ENCODE measurements at places on chromosomes 11 and 22.

- DNase-seq, result no peak
Measured at GRCh38 chr11:113373306-113373705, 14.3 kb upstream of the ANKK1 start.

DNA sequence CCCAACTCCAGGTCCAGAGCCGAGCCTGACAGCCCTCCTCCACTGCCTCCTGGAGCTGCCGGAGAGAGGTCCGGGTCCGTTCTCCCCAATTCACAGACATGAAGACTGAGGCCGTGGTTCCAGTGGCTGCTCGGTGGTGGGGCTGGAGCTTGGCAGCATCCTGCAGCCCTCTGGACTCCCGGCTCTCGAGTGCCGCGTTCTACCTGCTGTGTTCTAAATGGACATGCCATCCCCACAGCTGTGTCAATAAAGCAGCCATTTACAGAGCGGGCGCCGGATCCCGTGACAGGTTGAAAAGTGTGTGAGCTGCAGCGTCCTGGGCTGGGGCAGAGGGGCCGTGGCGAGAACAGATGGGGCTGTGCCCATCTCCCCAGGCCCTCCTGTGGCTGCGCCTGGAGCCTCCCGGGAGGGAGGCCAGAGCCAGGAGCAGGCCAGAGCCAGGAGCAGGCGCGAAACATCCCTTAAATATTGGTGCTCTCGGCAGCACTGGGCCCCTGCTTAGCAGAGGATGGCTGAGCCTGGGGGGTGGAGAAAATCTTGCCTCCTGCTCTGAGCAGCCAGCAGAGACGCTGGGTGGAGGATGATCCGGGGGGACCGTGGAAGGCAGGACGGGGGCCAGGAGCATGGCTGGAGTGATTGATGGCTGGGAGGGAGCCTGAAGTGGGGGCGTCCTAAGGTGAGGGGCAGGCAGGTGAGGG, 46.2 kb downstream of the FLRT1 start:
- DNase-seq, result no peak

DNA sequence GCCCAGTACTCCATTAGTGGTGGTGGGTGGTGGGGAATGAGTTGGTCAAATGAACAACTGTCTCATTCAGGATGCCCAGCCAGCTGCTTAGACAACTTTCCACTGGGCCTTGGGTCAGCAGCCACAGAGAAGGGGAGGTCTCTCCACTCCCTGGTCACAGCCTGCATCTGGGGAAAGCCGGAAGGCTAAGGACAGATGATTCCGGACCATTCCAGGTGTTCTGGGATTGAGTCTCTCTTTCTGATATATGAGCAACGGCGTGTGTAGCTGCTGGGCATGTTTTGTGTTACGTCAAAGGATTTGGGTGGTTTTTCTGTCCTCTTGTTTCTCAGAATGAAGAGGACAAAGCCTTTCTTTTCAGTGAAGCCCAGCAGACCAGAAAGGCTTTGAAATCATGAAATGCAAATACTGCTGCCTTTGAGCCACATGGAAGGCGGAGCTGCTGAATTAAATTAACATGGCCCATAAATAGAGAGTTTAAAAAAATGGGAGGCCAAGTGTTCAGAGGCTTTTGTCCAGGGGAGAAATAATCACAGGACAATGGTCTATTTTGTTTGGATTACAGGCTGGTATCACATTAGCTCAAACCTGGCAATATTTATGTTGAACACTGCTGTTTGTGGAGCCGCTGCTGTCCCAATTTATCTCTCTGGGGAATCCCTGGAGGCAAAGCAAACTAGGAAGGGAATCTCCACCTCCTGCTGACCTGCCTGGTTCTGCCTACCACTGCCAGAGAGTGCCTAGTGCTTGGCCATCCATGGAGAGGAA, 234.4 kb upstream of the E2F8 start:
- no peak for DNase-seq

DNA sequence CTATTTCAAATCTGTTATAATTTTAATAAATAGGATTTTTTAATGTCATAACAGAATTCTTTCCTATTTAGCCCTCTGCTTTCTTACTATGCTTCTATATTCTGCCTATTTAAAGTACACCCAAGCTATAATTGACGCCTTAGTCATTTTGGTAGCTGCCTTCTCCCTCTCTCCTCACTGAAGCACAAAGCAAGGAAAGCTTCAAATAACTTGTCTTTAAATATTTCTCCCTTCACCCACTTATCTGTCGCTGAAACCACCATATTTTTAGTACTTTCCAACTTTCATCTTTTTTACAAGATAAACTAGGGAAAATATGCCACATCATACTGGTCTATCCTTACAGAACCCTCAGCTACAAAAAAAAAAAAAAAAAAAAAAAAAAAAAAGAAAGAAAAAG, 127.9 kb downstream of the ENTHD1 start:
- DNase-seq, result no peak

- DNase-seq, result no peak
Measured at GRCh38 chr11:122240638-122241037, 124.6 kb upstream of the BLID start.

GRCh38 chr22:25488244-25489020, 76.0 kb upstream of the GRK3 start:
- DNase-seq, result no peak

GRCh38 chr22:32583074-32583682, 108.6 kb downstream of the FBXO7 start:
- DNase-seq, result no peak

GRCh38 chr11:129419386-129419785, 43.7 kb downstream of the BARX2 start:
- no peak for DNase-seq

DNA sequence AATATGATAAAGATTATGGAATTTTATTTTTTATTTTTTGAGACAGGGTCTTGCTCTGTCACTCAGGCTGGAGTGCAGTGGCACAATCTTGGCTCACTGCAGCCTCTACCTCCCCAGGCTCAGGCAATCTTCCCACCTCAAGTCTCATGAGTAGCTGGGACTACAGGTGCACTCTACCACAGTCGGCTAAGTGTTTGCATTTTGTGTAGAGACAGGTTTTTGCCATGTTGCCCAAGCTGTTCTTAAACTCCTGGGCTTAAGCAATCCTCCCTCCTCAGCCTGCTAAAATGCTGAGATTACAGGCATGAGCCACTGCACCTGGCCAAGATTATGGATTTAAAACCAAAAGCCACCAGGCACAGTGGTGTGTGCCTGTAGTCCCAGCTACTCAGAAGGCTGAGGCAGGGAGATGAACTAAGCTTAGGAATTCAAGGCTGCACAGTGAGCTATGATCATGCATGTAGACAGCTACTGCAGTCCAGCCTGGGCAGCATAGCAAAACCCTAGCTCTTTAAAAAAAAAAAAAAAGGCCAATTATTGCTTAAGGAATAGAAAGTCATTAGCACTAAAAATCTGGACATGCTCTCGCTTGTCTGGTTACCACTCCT, 20.2 kb upstream of the CCND1 start:
- no peak for DNase-seq

- no peak for DNase-seq
Measured at GRCh38 chr11:119529936-119530335, 107.0 kb upstream of the THY1 start.

Measured in activated CD4-positive, CD25-positive, alpha-beta regulatory T cell treated with anti-CD3 and anti-CD28 coated beads, Interleukin-2, amount 50 U/mL, for 72 hours (primary cell).